Right renal pelvis (tissue), 4 donors: ENCODE measurements at places on chromosomes 7 and 10.

GRCh38 chr7:12373580-12374263 lies 29.9 kb downstream of the VWDE start:
- no peak for DNase-seq

DNA sequence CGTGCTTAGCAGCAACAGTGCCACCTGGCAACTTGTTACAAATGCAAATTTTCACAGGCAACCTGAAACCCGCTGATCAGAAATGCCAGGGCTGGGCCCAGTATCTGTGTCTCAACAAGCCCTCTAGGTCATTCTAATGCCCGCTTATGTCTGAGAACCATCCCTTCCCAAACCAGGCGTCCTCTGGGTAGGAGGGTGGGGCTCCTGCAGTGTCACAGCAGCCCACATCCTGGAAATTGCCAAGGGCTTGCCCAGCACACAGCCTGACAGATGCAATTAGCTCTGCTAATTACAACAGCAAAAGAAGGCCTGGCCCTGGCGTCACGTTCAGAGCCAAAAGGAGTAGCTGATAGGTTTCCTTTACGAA lies 15.9 kb downstream of the ITPRIP start:
- DNase-seq: no peak

DNA sequence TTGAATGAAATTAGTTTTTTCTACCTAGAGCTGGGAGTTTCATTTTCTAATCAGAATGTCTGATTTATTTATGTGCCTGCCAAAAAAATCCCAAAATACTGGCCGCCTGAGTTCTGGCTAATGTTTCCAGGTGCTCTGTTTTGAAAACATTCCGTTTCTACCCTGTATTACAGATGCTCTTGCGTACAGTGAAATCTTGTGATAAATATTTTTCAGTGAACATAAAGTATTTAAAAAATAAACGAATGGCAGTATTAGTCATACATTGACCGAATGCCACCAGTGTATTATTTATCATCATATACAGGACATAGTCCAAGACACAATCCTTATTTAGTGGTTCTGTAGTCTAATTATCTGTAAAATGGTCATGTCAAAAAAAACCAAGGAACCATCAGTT lies 102.8 kb downstream of the KAT6B start:
- DNase-seq: no peak

- DNase-seq: no peak
Measured at GRCh38 chr10:133025558-133026090, 62.1 kb upstream of the ADGRA1 start.

- no peak for DNase-seq
Measured at GRCh38 chr10:13105184-13105583, 5.2 kb downstream of the OPTN start.

GRCh38 chr10:62582804-62583208 lies 208.6 kb downstream of the ZNF365 start:
- peak; percentile 30 for DNase-seq

GRCh38 chr7:45595809-45596664 lies 21.9 kb downstream of the ADCY1 start:
- DNase-seq: no peak

DNA sequence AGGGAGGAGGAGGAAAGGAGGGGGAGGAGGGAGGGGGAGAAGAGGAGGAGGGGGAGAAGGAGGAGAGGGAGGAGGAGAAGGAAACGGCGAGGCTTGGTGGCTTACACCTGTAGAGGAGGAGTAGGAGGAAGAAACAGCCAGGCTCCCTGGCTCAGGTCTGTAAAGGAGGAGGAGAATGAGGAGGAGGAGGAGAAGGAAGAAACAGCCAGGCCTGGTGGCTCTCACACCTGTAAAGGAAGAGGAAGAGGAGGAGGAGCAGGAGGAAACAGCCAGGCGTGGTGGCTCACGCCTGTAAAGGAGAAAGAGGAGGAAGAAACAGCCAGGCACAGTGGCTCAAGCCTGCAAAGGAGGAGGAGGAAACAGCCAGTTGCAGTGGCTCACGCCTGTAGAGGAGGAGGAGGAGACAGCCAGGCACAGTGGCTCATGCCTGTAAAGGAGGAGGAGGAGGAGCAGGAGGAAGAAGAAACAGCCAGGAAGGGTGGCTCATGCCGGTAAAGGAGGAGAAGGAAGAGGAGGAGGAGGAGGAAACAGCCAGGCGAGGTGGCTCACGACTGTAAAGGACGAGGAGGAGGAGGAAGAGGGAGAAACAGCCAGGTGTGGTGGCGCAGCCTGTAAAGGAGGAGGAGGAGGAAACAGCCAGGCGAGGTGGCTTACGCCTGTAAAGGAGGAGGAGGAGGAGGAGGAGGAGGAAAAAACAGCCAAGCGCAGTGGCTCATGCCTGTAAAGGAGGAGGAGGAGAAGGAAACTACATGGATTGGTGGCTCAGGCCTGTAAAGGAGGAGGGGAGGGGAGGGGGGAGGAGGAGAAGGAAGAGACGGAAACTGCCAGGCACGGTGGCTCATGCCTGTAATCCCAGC lies 14.9 kb upstream of the CRCP start:
- peak; percentile 76 for DNase-seq

DNA sequence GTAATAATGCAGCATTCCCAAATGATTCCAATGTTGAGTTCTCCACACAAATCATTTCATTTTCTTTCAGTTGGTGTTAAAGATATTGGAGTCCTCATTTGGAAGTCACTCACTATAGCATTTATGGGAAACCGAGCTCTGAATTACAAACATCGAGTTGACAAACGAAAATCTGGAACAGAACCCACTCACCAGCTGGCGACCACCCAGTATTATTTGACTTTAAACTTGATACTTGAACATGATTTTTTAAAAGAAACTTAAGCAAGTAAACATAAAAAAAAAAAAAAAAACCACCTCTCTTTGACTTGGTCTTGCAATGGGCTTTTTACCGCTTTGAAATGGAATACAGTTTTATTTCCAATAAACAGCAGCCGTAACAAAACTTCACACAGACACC lies 576.6 kb upstream of the C7orf33 start:
- DNase-seq: no peak

GRCh38 chr10:75877877-75878276 lies 446.5 kb downstream of the LRMDA start:
- DNase-seq: no peak

DNA sequence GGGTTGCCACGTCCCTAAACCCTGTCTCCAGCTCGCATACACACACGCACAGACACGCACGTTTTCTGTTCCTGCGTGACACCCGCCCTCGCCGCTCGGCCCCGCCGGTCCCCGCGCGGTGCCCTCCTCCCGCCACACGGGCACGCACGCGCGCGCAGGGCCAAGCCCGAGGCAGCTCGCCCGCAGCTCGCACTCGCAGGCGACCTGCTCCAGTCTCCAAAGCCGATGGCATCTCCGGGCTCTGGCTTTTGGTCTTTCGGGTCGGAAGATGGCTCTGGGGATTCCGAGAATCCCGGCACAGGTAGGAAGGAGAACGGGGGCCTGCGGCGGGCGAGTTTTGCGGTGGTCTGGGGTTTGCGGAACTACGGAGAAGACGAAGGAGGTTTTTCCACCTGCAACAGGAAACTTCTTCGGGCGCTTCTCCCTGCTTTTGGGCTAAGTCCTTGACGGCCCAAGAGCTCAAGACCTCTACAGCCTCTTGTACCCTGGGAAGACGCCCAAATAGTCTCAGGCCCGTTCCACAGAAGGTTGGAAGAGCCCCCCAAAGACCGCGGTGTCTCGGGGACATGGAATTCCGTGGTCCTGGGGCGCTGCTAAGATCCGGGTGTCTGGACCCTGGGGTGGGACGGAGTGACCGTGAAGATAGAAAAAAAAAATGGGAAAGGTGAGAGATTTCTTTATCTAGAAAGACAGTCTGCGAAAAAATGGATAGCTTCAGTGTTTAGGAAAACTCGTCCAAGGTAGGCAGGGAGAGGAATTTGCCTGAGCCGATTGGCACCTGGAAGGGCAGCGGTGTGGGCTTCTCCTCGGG lies at the start of gene GAD2:
TSS of gene GAD2 (plus strand) at position 190 of the 811 bp plus-strand sequence. CDS start at position 226, 36 bp downstream.
- DNase-seq: no peak

DNA sequence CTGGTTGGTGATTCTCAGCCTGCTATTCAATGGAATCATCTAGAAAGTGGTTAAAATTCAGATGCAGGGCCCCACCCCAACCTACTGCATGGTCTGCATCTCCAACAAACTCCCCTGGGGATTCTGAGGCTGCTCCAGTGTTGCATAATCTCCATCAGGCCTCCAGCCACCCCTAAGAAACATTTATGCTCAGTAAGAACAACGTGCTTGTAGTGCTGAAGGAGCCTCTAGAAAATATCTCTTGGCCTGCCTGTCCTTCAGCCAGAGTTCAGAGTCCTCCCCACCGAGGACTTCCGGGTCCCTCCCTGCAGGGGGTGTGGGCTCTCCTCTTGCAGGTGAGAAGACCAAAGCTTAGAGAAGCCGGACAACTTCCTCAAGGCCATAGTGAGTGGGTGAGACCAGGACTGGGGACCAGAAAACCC lies 159.8 kb downstream of the SH3PXD2A start:
- DNase-seq: no peak

GRCh38 chr7:139777133-139777891 lies 486 bp downstream of the HIPK2 start:
- DNase-seq: no peak

GRCh38 chr10:60175441-60175971 lies 214.2 kb downstream of the ANK3 start:
- DNase-seq: no peak
